ENCODE measurements at places on chromosomes 3 and 15. TPM values are rescaled to one million over a fixed set of nuclear protein-coding genes. Genes with fewer than 3 reads are reported as not detected.

Gene ETV5
- 2.6 TPM for polyA plus RNA-seq

Gene ARL8B
- 58.9 TPM for polyA plus RNA-seq

Gene ADIPOQ
- polyA plus RNA-seq, result 18.7 TPM

Gene ZNF619
- polyA plus RNA-seq, result 2.8 TPM

Gene AMIGO3
- polyA plus RNA-seq, result 1.1 TPM

All from urinary bladder (tissue), 4 donors.